ENCODE measurements at places on chromosomes 2 and 18.

- no peak for DNase-seq
These were observed 211.0 kb downstream of the TGIF1 start for GRCh38 chr18:3660739-3661515.

DNA sequence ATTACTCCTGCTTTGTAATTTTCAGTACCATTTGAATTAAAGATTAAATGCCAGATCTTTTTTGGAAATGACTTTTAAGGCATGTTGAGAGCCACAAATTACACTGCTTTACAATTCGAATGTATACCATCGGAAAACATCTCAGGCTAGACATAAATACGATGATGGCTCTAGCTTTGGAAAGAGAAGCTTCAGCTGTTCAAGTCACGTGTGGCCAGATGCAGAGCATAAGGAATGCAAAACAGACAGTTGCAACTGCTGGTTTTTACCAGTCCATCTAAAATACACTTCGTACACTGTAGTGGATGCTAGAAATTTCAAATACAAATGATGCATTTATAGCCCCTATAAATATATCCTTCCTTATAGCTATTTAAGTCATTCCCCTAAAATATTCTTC lies 8.0 kb downstream of the ZNF516 start:
- DNase-seq, result no peak

GRCh38 chr2:69720404-69720803 lies 21.5 kb upstream of the ANXA4 start:
- no peak for DNase-seq

DNA sequence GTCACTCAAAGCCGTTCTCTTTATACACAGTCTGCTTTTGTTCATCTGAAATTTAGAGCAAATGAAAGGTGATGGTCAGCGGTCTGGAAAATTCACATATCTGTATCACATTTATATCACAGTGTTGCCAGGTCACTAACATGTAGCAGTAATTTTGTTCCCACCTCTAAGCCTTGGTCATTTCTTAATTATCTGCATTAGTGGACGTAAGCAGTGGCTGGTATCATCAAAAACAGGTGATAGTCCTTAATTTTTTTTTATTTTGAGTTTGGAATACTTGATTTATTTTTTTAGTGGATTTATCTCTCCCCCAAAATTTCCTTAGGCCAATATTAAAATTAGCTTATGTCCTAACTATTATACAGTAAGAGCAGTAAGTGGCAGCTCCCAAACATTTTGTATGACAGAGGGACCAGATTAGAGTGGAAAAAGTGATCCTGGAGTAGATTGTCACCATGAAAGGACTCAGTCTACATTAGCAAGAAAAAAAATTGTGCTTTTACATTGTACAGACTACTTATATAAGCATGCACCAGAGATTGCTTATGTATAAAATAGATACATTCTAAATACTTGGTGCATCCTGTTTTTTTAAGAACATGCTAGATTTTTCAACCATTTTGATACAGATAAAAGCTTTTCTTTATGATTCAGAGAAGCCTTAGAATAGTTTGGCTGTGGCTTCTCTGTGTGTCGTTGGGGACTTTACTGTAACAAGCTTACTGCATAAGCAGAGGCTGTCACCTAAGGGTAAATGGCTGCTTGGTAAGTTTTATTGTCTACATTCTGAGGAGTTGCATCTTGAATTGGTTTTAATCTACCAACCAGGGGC lies 65.0 kb downstream of the MAPRE2 start:
- DNase-seq, result no peak

DNA sequence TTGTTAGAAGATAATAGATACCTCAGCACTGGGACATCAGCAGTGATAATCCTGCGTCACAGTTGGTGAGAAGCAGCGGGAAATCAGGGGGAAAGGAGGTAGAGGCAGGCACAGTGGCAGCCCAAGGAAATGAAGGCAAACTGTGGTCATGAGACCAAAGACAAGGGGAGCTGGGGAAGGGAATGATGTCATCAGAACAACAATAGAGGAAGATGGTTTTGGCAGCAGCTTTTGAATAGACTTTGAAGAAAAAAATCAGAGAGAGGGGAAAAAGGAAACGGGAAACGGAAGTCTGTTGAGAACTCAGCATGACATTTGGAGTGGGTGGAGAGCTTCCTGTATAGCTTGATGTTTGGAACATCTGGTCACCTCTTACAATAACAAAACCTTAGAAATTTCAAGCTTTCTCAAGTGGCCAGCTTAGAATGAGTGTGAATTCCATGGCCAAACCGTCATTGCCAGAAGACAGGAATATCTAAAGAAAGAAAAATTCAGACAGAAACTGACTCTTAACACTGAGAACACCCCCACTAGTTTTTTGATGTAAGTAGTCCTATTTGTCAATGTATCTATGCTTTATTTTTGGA lies 18.4 kb upstream of the YES1 start:
- DNase-seq, result no peak

DNA sequence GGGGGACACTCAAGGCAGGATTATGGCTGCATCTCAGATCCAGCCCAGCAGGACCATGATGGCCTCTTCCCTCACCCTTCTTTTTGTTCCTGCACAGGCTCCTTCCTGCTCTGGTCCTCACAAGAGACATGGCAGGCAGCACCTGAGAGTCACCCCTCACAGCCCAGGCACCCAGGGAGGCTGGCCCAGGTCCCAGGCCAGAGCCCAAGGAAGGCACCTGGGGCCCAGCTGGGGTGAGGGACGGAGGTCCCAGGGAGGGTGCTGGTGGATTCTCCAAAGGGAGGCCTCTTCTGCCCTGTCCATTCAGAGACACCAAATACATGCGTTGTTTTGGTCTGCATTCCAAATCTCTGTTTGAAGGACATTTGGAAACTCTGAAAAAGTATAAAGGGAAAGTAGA lies 285.4 kb upstream of the HS6ST1 start:
- no peak for DNase-seq

DNA sequence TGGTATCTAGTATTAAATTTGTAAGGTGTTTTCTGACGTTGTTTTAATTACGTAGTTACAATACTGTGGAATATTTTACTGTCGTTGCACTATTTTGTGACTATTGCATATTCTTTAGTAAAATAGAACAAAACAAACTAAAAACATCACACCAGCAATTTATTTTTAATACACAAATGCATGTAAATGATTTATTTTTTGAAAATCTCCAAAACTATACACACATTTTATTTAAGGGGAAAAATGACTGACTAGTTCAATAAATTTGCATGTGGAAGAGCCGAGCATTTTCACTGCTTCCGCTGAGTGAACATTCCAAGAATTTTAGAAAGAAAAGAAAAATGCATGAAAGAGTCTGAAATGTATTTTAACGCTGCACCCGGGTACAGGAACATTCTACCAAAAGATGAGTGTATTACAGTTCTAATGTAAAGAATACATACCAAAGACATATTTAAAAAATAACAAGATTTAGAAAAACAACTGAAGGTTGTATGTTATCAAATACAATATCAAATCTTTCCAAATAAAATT lies 257.7 kb downstream of the MEIS1 start:
- no peak for DNase-seq

GRCh38 chr2:221549143-221549542 lies 23.0 kb downstream of the EPHA4 start:
- no peak for DNase-seq

DNA sequence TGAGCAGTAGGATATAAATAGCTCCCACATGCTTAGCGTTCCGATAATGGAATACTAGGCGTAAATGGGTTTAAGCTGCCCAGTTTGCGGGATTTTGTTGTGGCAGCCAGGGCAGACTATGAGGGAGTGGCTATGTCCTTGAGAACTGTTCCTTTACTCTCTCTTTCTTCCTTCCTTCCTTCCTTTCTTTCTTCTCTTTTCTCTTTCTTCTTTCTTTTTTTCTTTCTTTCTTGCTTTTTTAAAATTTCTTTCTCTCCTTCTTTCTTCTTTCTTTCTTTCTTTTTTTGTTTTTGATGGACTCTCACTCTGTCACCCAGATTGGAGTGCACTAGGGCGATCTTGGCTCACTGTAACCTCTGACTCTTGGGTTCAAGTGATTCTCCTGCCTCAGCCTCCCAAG lies 9.1 kb upstream of the PRELID3A start:
- DNase-seq, result no peak

DNA sequence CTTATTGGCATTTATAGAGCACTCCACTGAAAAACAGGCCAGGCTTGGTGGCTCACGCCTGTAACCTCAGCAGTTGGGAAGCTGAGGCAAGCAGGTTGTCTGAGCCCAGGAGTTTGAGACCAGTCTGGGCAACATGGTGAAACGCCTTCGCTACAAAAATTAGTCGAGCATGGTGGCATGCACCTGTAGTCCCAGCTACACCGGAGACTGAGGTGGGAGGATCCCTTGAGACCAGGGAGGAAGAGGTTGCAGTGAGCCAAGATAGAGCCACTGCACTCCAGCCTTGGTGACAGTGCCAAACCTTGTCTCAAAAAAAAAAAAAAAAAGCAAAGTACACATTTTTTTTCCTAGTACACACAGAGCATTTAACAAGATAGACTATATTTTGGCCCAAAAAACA lies 96.1 kb downstream of the TGIF1 start:
- DNase-seq, result no peak

GRCh38 chr2:46796031-46796430 lies 119.6 kb downstream of the MCFD2 start:
- DNase-seq, result no peak

- DNase-seq, result no peak
These were observed 8.4 kb downstream of the HDLBP start for GRCh38 chr2:241307055-241307454.

DNA sequence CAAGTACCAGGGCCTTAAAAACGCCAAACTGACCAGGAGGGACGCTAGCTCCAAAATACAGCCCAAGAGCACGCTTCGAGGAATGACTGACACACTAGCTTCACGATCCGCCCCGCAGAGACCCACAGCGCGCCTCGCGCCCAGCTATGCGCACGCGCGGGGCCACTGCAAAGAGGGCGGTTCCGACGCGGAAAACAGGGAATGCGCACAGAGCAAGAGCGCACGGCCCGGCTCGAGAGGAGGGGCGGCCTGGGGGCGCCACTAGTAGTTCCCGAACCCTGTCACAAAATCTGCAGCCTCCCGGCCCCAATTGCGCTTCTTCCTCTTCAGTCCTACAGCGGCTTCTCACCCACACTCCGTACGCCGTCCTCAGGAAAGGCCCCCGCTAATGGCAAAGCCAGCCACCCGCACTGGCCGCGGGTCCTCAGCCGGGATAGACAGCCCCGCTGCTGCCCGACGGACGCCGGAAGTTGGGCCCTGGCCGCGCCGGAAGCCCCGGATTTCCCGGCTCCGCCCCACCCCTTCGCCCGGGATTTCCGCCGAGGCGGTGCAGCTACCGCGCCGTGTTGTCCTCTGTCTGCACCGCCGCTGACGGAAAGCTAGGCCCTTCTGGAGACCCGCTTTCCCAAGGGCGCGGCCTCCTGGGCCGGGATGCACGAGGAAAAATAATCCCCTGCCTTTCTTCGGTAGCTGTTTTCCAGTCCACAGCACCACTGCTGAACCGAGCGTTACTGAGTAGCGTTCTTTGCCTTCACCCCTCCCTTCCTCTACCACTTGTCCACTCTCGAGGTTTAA lies at the start of gene HDHD2:
Gene HDHD2, minus strand, starts transcription at position 472 of the 795 bp plus-strand sequence. CDS start 14,061 bp downstream, outside the sequence.
- peak; percentile 85 for DNase-seq

DNA sequence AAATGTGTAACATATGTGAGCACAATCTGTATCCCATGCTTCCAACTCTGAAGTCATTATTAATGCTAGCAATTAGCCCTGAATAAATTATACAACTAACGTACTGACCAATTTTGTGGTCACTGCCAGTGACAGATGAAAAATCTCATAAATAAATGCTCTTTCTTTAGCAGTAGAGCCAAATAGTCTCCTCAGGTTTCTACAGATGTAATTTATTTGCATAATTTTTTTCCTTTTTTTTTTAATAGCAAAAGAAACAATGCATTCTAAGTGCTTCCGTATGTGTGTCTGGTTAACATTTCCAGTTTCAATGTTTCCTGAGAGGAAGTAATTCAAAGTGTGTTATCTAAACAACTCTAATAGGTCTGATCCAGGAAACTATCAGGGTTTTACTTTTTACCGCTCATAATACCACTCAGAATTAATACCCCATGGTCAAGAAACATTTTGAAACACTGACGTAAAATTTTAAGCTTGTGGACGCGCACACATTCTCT lies 108.4 kb downstream of the MEP1B start:
- DNase-seq, result no peak

Data from activated CD8-positive, alpha-beta memory T cell treated with anti-CD3 and anti-CD28 coated beads, Interleukin-2, amount 10 ng/mL, durations not matched to agents 7 days and 5 days (primary cell).